ENCODE measurements at places on chromosomes 16 and 17.
A peak's percentile ranks its signal among the peaks of the same experiment; 100 is the strongest.

GRCh38 chr16:14092561-14092960 is 21.4 kb downstream of the MRTFB start:
- no peak for DNase-seq

GRCh38 chr16:2776500-2777139 is 460 bp downstream of the ELOB start:
- peak; percentile 24 for DNase-seq

DNA sequence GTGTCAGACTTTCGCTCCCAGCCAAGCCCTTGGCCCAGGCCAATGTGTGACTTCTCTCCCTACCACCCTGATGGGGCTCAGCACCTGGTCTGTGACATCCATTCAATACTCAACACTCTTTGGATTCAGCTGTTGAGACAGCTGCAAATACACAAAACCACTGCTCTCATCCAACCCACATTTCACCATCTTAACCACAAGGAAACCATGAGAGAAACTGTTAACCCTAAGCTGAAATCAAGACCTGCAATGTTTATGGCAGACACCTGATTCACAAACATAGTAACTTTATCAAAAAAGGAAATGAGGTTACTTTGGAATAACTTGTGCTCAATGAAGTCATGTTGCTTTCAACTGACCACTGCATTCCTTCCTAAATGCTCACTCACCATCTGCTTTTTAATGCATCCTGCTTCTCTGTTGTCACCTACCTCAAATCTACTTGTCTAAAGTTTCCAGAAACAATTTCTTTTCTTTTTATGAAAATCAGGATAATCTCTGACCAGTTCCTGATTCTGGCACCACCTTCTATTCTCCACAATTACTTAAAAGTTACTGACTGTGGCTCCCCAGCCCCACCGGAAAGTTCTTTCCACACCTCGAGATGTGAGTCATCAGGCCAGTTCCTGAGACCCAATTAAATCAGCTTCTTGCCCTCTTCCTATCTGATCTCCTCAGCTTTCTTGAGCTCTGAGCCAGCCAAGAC is 88.2 kb downstream of the NOG start:
- no peak for DNase-seq

GRCh38 chr16:11319529-11320146 is 25.6 kb upstream of the RMI2 start:
- DNase-seq, result no peak

DNA sequence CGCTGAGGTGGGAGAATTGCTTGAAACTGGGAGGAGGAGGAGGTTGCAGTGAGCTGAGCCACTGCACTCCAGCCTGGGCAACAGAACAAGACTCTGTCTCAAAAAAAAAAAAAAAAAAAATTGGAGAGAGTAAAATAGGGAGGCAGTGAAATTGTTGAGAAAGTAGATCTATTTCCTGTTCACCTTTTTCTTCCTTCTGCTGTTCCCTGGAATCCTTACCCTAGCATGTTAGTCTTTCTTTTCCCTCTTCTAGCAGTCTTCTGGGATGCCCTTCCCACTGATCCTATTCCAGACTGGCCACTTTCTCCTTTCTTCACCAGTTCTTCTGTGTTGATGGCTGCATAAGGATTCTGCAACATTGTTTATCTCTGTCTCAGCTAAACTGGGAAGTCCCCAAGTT is 3.1 kb downstream of the NME2 start:
- DNase-seq, result no peak

DNA sequence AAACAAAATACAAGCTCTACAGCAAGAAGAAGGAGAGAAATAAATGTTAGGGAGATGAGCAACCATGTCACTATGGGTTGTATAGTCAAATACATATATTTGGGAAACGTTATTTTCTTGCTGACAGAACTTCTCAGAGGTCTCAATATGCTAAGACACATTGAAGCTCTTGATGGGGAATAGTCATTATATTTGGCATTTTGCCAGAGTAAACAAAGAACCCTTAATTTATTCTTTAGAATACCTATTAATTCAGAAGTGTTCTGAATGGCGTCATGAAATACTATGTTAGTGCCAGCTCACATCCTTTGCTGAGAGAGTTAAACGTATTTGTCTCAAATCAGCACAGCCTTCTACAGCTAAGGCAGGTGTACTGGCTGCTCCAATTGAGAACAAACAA is 458.9 kb downstream of the CDH13 start:
- no peak for DNase-seq

GRCh38 chr16:49094471-49094870 is 187.2 kb downstream of the CBLN1 start:
- DNase-seq, result no peak

DNA sequence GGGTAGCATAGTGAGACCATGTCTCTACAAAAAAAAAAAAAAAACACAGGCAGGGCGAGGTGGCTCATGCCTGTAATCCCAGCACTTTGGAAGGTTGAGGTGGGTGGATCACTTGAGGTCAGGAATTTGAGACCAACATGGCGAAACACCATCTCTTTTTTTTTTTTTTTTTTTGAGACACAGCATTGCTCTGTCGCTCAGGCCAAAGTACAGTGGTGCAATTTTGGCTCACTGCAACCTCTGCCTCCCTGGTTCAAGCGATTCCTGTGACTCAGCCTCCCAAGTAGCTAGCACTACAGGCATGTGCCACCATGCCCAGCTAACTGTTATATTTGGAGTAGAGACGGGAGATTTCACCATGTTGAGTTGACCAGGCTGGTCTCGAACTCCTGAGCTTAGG is 5.1 kb downstream of the RAMP2 start:
- DNase-seq, result no peak

- no peak for DNase-seq
These were observed 29.6 kb downstream of the COG4 start for GRCh38 chr16:70493802-70494201.

GRCh38 chr16:66728117-66728787 is 23.2 kb downstream of the DYNC1LI2 start:
- no peak for DNase-seq

- no peak for DNase-seq
These were observed 14.5 kb upstream of the ADORA2B start for GRCh38 chr17:15930426-15930825.

DNA sequence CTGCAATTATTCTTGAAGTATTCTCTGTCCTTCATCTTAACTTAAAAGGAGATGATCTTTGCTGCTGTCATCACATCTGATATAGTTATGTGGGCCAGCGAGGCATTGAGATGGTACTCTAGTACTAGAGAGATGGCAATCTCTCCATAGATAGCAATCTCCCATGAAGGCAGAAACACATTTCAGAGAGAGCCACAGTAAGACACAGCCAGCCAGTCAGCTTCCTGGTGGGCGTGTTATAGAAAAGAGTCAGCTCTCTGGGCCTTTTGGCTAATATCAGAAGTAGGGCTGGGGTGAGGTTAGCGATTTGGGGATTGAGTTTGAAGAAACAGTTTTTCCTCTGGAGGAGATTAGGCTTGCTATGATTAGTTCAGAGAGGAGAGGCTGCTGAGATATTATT is 22.6 kb upstream of the EFCAB13 start:
- DNase-seq, result no peak

GRCh38 chr16:55433535-55433934 is 45.5 kb upstream of the MMP2 start:
- no peak for DNase-seq

DNA sequence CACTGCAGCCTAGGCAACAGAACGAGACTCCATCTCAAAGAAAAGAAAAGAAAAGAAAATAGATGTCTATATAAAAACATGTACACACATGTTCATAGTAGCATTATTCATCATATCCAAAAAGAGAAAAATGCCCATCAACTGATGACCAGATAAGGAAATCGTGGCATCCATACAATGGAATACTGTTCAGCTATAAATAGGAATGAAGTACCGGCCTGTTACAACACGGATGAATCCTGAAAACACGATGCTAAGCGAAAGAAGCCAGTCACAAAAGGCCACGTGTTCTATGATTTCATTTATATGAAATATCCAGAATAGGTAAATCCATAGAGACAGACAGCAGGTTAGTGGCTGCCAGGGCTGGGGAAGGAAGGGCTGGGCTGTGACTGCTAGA is 65.8 kb downstream of the TBC1D16 start:
- no peak for DNase-seq

GRCh38 chr17:65294181-65294719 is 157.1 kb downstream of the RGS9 start:
- peak; percentile 26 for DNase-seq
